Activated CD4-positive, alpha-beta memory T cell treated with anti-CD3 and anti-CD28 coated beads for 36 hours (primary cell): ENCODE measurements at places on chromosomes 2 and 18. TPM values are rescaled to one million over a fixed set of nuclear protein-coding genes. Genes with fewer than 3 reads are reported as not detected.

CDKL4 gene
- 0.14 TPM for total RNA-seq

DNA sequence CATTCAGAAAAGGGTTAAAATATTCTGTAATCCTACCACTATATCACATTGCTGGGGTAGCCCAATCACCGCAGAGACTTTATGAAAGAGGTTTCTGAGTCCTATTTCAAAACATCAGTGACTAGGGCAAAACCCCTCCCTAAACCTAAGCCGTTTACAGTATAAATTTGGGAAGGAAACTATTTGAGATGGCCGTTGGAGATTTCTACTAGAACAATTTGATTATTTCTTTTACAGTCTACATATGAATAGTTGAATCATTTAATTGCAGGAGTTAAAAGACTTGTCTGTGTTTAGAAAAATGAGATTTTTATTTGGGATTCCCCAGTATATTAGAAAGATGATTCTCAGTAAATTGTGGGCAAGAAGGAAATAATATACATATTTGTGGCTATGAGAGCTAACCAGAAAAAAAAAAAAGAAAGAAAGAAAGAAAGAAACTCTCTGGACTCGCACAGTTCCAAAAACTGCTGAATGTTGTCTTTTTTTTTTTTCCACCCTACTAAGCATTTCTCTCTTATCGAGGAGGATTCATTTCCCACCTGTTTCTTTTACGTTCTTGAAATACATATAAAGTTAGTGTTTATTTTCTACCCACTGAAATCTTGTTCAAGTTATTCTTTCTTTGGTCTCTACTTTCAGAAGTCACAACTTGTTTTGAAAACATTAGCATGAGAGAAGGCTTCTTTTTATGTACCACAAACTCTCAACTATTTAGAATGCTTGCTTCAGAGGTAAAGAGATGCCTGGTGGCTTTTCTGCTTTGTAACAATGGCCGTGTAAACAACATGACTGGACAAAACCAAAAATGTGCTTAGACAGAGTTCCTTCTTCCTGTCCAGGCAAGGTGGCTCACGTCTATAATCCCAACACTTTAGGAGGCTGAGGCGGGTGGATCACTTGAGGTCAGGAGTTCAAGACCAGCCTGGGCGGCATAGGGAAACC lies 65.9 kb downstream of the BCL2 start:
- H3K27ac ChIP-seq: peak overlapping the region; percentile 62
- H3K27me3 ChIP-seq: no peaks in the 10 kb centered on the region
- no peak overlapping the region for H3K4me3 ChIP-seq
- H3K36me3 ChIP-seq: peaks cover 56% of the 10 kb centered on the region
- H3K4me1 ChIP-seq: peaks cover 74% of the 10 kb centered on the region

DNA sequence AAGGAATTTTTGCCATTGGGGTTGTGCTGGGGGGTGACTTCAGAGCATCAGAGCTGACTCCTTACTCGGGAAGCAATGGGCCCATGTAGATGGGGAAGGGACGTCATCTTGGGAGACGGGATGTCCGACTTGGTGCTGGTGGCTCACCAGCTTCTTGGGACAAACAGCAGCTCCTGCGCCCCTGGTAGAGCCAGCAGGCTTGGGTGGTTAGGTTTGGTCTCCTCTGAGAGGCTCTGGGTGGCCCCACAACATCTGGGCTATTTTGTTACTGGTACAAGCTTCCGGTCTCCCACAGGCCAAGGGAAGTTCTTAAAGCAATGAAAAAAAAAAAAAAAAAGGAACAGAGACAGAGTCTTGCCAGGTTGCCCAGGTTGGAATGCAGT lies 1.8 kb downstream of the NGEF start:
- H3K4me3 ChIP-seq: no peak overlapping the region
- H3K4me1 ChIP-seq: no peaks in the 10 kb centered on the region
- H3K27ac ChIP-seq: no peak overlapping the region
- no peak for DNase-seq

- H3K36me3 ChIP-seq: no peaks in the 10 kb centered on the region
- H3K4me1 ChIP-seq: no peaks in the 10 kb centered on the region
- H3K4me3 ChIP-seq: no peak overlapping the region
- no peaks in the 10 kb centered on the region for H3K27me3 ChIP-seq
- no peak overlapping the region for H3K27ac ChIP-seq
These were observed 111.7 kb upstream of the KLHL14 start for GRCh38 chr18:32884543-32884942.

DNA sequence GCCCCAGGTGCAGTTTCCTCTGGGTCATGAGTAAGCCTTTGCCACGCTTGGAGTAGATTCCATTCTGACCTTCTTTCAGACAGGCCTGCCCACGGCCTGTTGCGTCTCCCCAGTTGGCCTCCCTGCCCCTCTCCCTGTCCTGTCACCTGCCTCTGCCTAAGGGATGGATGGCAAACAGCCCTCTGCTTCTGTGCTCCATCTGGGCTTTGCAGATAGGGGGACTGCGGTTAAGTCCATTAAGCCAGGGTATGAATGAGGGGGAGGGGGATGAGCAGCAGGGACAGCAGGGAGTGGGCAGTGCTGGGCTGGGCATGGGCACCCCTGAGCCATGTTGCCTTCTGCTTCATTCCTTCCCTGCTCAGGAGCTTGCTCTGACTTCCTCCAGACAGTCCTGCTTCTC lies 37.6 kb upstream of the B3GNT7 start:
- H3K27ac ChIP-seq: no peak overlapping the region
- H3K36me3 ChIP-seq: no peaks in the 10 kb centered on the region
- H3K27me3 ChIP-seq: peaks cover 3% of the 10 kb centered on the region
- H3K4me1 ChIP-seq: peaks cover 4% of the 10 kb centered on the region

SLC30A3 gene
- total RNA-seq: 0.86 TPM

- H3K27ac ChIP-seq: no peak overlapping the region
- no peaks in the 10 kb centered on the region for H3K36me3 ChIP-seq
- no peaks in the 10 kb centered on the region for H3K27me3 ChIP-seq
- no peaks in the 10 kb centered on the region for H3K4me1 ChIP-seq
- H3K4me3 ChIP-seq: no peak overlapping the region
These were observed 78.8 kb downstream of the VWC2L start for GRCh38 chr2:214489702-214490101.

DNA sequence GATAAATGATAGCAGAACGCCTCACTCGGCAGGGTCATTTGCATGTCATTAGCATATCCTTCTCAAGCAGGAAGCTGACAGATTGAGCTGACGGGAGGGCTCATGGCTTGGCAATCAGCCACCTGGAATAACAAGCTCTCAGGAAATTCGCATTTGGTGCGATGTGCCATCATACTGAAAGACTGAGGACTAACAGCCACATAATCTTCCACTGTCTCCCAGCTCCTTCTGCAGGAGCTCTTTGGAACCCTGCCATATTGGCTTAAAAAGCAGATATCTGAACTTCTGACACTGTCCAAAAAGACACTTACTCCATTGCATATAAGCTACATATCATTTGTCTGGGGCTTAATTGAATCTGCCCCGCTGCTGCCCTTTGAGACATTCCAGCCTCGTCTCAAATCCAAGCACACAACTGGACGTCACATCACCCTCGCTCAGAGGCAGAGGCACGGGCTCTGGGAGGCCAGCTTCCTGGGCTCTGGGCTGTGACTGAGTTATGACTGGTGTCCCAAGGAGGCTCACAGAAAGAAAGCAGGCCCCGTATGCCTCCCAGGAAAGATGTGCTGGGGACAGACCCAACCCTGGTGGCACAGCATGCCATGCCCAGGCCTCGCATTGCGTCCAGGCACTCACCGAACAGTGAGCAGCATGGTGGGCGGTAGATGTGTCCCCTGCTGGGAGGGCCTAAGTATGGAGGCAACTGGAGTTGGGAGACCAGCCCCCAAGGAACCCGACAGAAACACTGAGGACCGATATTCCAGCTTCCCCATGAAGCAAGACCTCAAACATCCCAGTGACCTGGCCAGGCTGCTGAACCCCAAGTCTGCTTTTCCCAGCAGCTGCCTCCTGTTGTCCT lies 228.0 kb downstream of the ATAD2B start:
- no peak overlapping the region for H3K27ac ChIP-seq
- no peak for DNase-seq
- H3K4me3 ChIP-seq: no peak overlapping the region
- no peaks in the 10 kb centered on the region for H3K27me3 ChIP-seq

C2orf66 gene
- total RNA-seq: not detected

DNA sequence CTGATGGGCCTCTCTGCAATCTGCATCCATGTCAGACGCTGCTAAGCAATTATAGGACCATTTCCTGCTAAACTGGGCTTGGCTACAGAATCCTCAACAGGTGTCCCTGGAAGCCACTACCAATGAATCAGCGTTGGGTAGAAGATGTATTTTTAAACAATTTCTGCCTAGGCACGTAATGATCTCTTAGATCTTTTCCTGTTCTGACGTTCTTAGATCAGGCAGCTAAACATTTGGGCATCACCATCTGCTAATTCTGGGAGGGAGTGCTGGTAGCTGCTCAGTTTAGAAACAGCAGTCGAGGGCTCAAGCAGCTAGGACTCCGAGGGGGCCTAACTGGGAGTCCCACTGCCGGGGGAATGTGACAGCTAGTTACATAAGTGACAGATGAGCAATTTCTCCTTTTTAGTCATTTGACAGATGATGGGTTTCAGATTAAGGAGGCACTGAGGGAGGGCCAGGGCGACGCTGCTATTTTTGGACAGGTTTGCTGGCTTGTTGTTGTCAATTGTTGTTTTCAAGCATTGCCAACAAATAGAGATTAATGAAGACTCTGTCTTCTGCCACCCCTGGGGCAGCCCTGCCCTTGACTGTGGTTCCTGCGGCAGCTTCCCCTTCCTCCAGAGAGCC lies 92.7 kb downstream of the MRO start:
- H3K36me3 ChIP-seq: no peaks in the 10 kb centered on the region
- no peak overlapping the region for H3K4me3 ChIP-seq
- peaks cover 2% of the 10 kb centered on the region for H3K27me3 ChIP-seq
- no peak overlapping the region for H3K27ac ChIP-seq
- DNase-seq: no peak

COL4A4 gene
- total RNA-seq: not detected

GRCh38 chr2:43450617-43451016 lies 145.2 kb downstream of the THADA start:
- DNase-seq: no peak
- no peaks in the 10 kb centered on the region for H3K27me3 ChIP-seq
- H3K4me3 ChIP-seq: no peak overlapping the region
- peaks cover 3% of the 10 kb centered on the region for H3K4me1 ChIP-seq
- H3K27ac ChIP-seq: no peak overlapping the region

DNA sequence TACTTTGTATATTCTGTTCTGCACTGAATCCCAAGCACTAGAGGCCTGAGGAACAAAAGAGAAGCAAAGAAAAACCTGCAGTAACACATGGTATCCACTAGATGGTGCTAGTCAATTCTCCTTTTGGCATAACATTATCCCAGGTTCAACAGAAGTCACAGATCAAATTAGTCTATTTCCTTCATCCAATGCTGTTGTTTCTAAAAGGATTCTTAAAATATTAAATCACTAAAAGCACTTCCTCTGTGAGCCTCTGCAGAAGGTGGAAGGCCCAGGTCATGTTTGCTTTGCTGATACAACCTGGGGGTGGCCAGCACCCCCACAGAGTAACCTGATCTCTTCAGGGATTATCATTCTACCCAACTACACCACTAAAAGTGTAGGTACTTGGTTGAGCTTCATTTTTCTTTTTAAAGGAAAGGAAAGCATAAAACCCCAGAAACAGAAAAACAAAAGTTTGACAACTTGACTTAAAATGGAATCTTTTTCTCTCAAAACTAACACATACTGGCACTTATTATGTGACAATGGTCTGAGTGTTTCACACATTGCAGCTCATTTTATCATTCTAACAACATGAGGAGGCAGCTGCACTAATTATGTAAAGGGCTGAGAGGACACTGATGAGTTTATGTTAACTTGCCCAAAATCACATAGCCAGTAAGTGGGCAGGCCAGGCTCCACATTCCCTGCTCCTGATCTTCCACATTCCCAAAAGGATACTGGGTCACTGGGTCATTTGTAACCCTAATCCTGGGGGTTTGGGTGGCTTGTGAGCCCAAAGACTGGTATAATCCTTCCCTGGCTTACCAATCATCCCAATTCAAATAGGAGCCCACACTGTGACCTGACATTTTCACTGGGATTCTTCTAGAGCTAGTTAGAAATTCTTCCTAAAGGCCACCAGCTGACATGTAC lies 66.8 kb upstream of the DNER start:
- H3K27me3 ChIP-seq: no peaks in the 10 kb centered on the region
- no peak for DNase-seq
- H3K27ac ChIP-seq: peak overlapping the region; percentile 26

SLC38A11 gene
- total RNA-seq: not detected

GRCh38 chr18:210733-211132 lies 52.4 kb downstream of the USP14 start:
- no peak for DNase-seq
- H3K27me3 ChIP-seq: no peaks in the 10 kb centered on the region
- H3K4me3 ChIP-seq: no peak overlapping the region
- no peak overlapping the region for H3K27ac ChIP-seq
- H3K36me3 ChIP-seq: peaks cover 58% of the 10 kb centered on the region

GRCh38 chr2:241009601-241010530 lies 11.4 kb downstream of the SNED1 start:
- H3K27ac ChIP-seq: no peak overlapping the region
- peaks cover 2% of the 10 kb centered on the region for H3K27me3 ChIP-seq
- DNase-seq: peak; percentile 64
- no peaks in the 10 kb centered on the region for H3K36me3 ChIP-seq
- peaks cover 10% of the 10 kb centered on the region for H3K4me1 ChIP-seq

DNA sequence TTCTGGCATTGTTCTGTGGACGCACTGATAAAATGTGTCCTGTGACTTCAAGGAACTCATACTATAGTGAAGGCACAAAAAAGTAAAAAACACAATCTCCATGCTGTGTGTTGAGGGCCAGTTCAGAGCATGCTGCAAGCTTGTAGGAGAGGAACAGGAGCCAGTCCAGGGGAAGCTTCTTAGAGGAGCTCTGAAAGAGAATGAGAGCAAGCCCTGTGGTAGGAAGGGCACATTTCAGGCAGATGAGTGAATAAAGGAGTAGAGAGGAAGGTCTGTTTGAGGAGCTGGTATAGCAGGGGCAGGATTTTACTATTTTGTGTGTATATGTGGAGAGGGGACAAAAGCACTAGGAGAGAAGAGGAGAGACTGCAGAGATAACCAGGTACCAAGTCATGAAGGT lies 478.3 kb downstream of the ZEB2 start:
- no peaks in the 10 kb centered on the region for H3K36me3 ChIP-seq
- H3K4me3 ChIP-seq: no peak overlapping the region
- no peaks in the 10 kb centered on the region for H3K27me3 ChIP-seq
- DNase-seq: no peak

GRCh38 chr2:54076586-54076985 lies 38.8 kb upstream of the ACYP2 start:
- H3K27ac ChIP-seq: no peak overlapping the region
- no peaks in the 10 kb centered on the region for H3K36me3 ChIP-seq
- no peak for DNase-seq
- H3K4me3 ChIP-seq: no peak overlapping the region
- no peaks in the 10 kb centered on the region for H3K27me3 ChIP-seq
- peaks cover 20% of the 10 kb centered on the region for H3K4me1 ChIP-seq

- H3K36me3 ChIP-seq: no peaks in the 10 kb centered on the region
- peaks cover 14% of the 10 kb centered on the region for H3K4me1 ChIP-seq
- no peak overlapping the region for H3K27ac ChIP-seq
These were observed 16.7 kb upstream of the MRPL33 start for GRCh38 chr2:27754831-27755230.

- peak overlapping the region; percentile 80 for H3K27ac ChIP-seq
- DNase-seq: peak; percentile 80
- H3K36me3 ChIP-seq: no peaks in the 10 kb centered on the region
- H3K27me3 ChIP-seq: no peaks in the 10 kb centered on the region
- no peak overlapping the region for H3K4me3 ChIP-seq
These were observed 19.7 kb upstream of the ARHGAP25 start for GRCh38 chr2:68714866-68715265.
